ENCODE measurements at places on chromosomes 2 and 18.
A peak's percentile ranks its signal among the peaks of the same experiment; 100 is the strongest.

- DNase-seq, result no peak
These were observed 34.9 kb downstream of the BCL2L11 start for GRCh38 chr2:111155610-111156009.

GRCh38 chr2:134039912-134040581 is 213.8 kb upstream of the MGAT5 start:
- DNase-seq, result no peak

DNA sequence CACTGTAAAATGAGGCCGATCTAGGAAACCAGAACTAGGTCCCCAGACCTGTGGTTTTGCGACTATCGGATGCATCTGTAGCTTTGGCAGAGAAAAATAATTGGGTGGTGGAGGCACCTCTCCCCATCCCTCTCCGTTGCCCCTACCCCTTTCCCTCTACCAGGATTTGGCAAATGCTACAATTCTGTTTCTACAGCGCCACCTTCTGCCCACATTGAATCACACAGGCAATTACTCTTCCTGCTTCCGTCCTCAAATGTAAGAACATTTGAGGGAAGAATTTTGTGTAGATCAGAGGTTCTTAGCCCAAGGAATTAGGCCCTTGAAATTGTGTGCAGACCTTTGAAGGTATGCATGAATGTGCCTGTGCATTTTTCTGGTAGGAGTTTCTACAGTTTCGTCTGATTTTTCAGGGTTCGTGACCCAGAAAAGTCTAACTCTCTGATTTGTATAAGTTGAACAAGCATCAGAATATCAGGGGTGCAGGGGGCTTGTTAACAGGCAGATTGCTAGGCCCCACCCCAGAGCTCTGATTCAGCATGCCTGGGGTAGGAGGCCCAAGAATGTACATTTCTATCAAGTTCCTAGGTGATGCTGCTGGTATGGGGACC is 11.2 kb downstream of the ATP6V1B1 start:
- no peak for DNase-seq

DNA sequence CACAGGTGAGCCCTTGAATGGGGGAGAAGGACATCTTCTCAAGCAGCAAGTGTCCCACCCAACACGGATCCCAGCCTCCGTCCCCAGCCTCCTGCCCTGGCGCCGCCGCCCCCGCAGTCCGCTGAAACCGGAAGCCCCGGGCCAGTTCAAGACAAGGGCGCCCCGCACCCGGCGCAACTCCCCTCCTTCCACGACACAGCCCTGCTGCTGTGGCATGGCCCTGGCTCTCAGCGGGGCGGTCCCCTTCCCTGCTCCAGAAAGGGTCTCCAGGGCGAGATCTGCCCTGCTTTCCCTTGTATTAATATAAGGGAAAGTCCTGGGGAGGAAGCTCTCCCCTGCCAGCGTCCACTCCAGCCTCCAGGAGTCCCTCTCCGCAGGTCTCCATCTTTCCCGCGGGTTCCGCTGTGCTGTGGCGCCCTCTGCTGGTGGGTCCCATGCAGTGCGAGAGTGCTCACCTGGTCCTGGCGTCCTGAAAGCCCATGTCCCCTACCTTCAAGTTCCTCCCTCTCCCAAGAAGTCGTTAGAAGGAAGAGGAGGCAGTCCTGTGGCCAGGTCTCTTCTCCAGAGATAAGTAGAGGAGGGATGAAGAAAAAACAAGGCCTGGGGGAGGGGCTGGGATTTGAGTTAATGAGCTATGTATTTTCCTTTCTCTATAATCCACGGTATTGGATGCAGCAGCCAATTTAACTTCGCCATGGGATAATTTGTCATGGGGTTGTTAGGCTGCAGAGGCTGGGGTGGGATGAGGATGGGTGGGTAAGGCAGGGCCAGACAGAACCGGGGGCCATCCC is 176.0 kb downstream of the SMAD2 start:
- no peak for DNase-seq

DNA sequence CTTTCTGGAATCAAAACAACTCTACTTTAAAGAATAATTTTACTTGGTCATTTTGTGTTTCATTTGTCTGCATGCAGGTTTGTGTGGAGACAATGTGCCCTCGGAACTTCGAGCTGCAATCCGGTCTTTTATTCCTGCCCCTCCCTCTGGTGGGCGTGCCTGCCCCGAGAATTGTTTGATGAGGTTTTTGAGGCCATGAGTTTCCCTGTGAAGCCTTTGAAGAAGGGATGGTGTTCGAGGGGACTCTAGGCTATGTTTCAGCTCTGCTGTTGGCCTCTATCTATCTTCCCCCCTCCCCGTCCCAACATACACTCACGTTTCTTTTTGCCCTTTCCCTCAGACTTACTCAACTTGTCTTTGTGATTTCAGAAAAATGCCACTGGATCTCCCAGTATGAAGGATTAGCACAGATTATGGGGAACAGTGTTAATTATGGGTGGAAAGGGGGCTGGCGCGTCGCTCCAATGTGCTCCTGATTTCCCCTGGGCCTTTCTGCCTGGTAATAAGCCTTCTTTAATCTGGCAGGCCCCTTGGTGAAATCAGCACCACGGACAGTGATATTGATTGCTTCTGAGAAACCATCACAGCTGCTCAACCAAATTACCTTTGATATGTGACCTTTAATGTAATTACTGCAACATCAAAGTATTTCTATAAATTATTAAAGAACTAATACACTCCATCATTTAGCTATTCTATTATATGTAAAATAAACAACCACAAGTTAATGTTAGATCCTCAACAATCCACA is 82.2 kb downstream of the CELF4 start:
- DNase-seq, result no peak

- no peak for DNase-seq
These were observed 199.5 kb upstream of the SALL3 start for GRCh38 chr18:78779996-78780718.

GRCh38 chr2:110660558-110660957 is 17.3 kb downstream of the BUB1 start:
- no peak for DNase-seq

DNA sequence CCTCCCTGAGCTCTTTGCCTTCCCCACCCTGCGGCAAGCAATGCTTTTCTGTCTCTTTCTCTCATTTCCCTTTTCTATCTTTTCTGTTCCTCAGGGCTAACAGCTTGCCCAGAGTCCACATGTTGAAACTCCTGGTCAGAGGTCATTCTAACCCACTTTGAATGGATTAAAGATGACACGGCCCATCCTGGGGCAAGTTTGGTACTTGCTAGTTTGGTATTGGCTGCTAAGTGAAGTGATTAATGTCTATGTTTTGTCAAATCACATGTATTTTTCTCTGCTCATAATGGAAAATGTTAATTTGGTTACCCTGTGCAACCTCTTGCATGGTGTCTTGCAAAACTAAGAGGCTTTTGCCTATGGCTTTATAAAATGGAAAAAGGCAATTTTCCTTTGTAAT is 960.2 kb downstream of the CNTNAP5 start:
- DNase-seq, result no peak

GRCh38 chr2:84959095-84959565 is 11.8 kb upstream of the KCMF1 start:
- DNase-seq, result peak; percentile 73

GRCh38 chr18:10090668-10091067 is 176.9 kb downstream of the VAPA start:
- no peak for DNase-seq

- no peak for DNase-seq
These were observed 229.8 kb upstream of the CDH19 start for GRCh38 chr18:66833646-66834045.

DNA sequence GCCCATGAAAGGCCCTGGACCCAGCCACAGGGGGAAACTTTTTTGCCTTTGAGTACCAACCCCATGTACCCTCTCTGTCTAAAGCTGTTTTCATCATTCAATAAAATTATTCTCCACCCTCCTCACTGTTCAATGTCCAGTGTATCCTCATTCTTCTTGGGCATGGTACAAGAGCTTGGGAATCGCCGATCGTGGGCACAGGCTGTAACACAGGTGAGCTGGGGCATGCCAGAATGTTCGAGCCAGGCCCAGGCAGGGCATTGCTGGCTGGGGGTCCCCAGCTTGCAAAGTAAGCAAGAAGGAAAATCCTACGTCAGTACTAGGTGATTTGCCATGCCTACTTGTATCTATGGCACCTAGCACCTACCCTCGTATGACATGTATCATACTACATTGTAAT is 162.1 kb upstream of the NOL4 start:
- no peak for DNase-seq

DNA sequence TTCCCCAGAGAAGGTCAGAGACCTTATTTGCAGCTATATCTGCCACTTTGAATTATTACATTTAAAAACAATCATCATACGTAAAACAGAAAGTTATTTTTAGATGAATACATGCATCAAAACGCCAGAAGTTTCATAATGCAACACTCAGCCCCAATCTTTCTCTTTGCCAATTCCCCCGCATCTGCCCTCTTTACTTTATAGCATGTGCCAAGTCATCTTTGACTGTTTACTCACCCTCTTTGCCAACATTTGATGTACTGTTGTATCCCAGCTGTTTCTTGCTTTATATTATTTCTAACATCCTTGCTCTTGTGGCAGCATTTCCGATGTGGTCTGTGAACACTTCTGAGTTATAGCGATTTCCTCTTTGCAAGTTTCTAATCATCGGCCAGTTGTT is 86.2 kb downstream of the CRIM1 start:
- no peak for DNase-seq

DNA sequence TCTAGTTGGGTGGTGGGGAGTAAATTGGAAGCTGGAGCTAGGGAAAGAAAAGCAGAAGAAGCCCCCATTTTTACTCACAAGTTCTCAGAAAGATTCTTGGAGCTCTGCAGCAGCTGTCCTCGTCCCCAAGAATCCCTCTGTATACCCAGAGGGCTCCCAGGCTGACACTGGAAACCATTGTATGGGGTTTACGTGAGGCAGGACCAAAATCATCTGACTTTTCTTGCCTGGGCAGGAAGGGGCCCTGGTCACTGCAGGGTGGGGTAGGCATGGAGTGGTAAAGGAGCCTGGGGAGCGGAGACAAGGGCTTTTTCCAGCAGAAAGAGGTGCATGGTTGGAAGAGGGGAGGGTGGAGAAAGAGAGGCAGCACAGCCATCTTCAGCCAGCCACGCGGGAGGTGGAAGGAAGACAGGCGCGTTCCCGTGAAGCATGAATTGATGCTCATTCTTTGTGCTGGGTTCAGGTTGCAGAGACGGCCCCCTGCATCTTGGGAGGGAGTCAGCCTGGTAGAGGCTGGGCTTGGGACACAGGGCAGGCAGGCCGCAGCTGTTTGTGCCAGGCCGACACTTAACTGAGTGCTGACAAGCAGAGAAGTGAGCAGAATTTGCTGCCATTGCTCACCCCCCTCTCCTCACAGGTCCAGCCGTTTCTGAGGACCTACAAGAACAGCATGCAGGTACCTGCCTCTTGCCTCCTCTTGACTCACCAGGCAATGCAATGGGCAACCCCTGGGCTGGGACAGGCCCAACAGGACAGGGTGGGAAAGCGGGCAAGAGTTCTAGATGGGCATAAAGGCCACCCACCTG is 94.8 kb downstream of the PLB1 start:
- no peak for DNase-seq

DNA sequence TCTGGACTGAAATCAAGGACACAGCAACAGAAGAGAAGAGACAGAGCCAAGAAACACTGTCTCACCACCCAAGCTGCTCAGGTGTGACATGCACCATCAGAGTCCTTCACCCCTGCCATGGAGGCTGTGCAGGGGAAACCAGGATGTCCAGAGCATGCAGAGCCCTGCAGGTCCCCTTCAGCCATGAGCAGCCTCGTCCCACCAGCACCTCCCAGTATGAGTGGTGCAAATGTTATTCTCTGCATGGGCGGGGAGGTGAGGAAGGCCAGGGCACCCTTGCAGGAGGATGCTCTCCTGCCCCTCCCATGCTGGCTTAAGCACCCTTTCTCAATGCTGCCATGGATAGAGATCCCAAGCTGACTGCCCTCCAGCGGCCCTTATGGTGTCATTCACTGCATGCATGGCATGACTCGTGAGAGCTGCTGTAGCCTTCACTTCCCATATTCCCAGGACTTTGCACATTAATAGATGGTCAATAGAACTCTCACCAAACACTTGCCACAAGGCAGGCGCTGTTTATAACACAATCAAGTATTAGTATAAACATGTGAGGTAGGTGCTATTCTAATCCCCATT is 171.0 kb downstream of the ANAPC1 start:
- no peak for DNase-seq

DNA sequence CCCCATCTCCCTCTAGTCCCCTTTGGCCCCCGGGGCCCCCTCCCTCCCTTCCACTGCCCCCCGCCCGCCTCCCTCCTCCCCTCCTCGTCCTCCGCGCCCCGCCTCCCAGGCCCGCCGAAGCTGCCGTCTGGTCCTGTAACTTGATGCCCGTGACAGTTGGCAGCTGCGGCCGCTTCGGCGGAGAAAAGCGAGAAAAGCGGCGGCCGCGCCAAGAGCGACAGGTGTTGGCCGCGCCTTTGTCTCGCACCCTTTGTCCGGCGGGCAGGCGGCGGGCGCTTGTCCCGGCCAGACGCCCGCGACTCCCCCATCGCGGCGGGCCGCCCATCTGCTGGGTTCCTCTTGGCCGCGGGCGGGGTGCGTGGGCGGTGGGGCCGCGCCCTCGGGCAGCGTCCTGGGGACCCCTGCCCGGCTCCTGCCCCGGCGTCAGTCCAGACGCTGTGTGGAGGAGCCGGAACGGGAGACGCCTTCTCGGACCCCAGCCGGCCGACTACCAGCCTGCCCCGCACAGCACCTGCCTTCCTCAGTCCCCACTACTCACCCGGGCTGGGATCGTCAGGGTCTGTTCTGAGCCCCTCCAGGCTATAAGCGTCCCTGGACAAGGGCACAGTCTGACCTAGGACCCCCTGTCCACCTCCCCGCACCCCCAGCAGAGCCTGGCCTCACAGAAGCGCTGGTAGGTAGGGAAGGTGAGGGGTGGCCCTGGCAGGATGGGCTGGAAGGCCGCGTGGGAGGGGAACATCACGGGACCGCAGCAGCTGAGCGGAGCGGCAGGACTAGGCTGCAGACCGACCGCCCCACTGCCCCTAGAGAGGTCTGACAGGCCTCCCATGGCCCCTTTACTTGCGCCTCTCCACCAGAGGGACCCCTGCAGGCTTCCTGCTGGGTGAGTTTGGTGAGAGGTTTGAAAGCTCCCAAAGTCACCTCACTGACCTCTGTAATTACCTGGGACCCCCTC is 1.2 kb upstream of the HES6 start:
- DNase-seq, result no peak

- no peak for DNase-seq
These were observed 358.9 kb downstream of the ZEB2 start for GRCh38 chr2:144161061-144161460.

DNA sequence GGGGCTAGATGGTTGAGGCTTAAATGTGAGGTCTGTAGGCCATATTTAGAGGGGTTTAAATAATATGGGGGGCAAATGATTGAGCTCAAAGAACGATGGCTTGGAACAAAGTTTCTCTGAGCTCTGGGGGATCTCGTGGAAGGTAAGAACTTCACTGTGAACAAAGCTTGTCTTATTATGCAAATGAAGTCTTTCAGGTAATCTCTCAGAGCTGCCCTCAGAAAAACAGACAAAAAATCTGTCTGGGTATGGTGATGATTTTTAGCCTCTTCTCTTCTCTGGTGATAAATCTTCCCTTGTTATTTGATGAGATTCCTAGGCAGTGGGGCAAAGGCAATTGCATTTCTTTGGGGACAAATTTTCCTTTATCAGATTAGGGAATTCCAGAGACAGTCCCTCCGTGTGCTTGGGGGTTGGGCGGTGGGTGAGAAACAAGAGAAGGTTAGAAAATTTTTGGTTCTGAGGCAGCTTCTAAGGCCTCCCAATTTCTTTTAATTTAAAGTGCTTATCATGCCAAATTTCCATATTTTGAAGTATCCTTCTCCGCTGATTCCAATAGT is 760.4 kb downstream of the TSN start:
- DNase-seq, result no peak

All from epithelial cell of proximal tubule (primary cell).